ENCODE measurements at places on chromosomes 1 and 21.

- DNase-seq = no peak
Measured at GRCh38 chr1:119874186-119874585, 22.1 kb downstream of the ADAM30 start.

- DNase-seq = no peak
Measured at GRCh38 chr1:173426057-173426456, 51.1 kb upstream of the PRDX6 start.

- DNase-seq = no peak
Measured at GRCh38 chr21:16522548-16522947, 792.8 kb downstream of the USP25 start.

DNA sequence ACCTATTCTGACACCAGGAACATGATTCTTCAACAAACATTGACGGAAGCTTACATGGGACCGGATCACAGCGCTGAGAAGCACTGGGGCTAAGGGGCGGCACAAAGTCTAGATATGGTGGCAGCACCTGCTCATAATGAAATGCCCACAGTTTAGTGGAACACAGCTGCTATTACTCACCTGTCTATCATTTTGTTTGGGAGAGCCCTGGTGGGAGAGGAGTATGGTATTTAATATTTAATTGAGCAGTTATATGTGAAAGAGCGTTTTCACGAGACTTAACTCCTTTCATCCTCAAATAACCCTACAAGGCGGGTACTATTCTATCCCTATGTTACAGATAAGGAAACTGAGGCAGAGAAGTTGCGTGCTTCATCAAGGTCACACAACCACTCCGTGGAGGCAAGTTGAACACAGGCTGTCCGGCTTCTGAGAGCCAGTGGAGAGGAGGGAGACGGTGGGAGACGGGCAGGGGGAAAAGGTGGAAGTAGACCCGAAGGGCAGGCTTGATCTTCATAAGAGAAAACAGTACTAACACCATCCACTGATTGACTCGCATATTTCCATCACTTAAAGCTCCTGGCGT, 790 bp upstream of the TSNAX start:
- no peak for DNase-seq

- no peak for DNase-seq
Measured at GRCh38 chr1:94872771-94873495, 52.8 kb downstream of the SLC44A3 start.

All from left lobe of liver (tissue), 2 donors.